Islet precursor cell (in vitro differentiated cells): ENCODE measurements at places on chromosomes 7 and 10.

GRCh38 chr7:29184599-29184998 lies 10.0 kb upstream of the CHN2 start:
- no peak for DNase-seq

DNA sequence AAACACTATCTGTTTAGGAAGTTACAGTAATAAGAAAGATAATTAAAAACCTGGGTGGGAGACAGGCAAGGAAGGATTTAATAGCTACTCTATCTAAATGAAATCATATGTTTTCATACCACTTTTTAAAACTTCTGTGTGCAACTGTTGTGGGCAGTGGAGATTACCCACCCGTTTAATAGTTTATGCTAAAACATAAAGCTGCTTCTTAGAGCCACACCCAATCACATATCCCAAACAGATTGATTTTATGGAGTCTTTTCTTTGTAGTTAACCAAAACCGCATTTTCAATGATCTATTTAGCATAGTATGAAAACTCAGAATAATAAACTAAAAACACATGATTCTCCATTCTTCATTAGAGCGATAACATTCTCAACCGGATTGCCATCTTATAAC lies 304.1 kb downstream of the AGMO start:
- no peak for DNase-seq

DNA sequence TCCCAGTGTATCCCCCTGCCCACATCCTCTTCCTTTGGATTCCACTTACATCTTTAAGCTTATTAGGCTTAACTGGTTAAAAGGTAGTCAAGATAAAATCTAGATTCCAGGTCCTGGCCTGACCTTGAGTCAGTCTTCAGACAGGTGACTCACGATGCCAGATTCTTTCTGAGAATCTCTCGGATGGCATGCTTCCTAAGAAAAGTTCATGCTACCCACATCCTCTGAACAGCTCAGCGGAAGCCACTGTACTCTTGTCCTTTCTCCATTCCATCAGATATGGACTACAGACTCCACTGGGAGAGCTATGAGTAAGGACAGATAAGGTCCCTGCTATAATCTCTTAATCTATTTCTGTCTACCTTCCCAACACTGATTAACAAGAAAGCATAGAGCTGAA lies 43.4 kb downstream of the DNMBP start:
- DNase-seq = peak; percentile 96

DNA sequence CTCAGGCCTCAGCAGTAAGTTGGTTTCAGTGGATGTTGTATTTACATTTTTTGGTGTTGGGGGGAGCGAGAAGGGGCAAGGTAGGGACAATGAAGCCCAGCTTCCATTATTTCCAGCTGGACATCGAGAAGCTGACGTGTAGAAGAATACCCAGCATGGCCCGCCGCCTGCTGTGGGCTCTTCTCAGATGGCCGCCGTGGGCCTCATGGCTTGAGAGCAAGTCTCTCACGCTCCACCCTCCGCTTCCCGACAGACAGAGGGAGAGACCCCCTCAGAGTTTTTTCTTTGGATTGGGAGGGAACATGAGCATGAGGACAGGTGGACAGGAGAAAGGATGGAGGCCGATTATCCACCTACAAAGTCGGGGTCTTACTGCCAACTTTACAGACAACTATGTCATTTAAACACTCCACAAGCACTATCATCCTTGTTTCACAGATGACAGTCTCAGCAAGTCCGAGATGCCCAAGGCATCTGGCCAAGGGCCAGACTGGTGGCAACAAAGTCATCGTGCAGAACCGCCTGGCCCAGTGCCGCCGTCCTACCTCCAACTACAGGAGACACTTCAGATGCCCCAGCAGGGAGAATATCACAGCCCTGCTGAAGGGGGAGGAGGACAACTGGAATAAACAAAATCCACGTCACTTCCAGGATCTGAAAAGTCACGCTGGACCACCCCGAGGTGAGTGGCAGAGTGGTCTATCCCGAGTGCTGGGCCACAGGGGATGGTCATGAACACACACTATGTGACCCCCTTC lies 195.9 kb downstream of the DIP2C start:
- DNase-seq = no peak

DNA sequence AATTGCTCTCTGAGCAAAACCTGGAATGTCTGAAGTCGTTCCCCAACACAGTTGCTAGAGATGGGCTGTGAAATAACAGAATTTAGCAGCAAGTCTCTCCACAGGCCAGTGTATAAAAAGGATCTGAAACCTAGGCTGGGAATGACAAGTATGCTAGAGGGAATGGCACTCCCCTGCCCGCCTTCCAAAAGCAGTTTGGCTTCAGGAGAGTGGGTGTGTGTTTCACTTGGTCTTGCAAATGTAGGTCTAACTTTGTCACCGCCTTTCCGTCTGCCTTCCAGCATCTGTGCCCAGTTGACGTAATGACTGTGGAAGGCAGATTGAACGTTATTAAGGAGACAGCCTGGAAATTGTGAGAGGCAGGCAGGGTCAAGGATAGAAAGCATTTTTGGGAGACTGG lies 18.0 kb upstream of the MTURN start:
- peak; percentile 57 for DNase-seq

GRCh38 chr7:3240826-3241430 lies 60.1 kb upstream of the SDK1 start:
- DNase-seq = no peak

- DNase-seq = no peak
Measured at GRCh38 chr10:103853428-103854264, 1.7 kb downstream of the SH3PXD2A start.

- DNase-seq = no peak
Measured at GRCh38 chr10:131748191-131748590, 152.6 kb upstream of the PPP2R2D start.

DNA sequence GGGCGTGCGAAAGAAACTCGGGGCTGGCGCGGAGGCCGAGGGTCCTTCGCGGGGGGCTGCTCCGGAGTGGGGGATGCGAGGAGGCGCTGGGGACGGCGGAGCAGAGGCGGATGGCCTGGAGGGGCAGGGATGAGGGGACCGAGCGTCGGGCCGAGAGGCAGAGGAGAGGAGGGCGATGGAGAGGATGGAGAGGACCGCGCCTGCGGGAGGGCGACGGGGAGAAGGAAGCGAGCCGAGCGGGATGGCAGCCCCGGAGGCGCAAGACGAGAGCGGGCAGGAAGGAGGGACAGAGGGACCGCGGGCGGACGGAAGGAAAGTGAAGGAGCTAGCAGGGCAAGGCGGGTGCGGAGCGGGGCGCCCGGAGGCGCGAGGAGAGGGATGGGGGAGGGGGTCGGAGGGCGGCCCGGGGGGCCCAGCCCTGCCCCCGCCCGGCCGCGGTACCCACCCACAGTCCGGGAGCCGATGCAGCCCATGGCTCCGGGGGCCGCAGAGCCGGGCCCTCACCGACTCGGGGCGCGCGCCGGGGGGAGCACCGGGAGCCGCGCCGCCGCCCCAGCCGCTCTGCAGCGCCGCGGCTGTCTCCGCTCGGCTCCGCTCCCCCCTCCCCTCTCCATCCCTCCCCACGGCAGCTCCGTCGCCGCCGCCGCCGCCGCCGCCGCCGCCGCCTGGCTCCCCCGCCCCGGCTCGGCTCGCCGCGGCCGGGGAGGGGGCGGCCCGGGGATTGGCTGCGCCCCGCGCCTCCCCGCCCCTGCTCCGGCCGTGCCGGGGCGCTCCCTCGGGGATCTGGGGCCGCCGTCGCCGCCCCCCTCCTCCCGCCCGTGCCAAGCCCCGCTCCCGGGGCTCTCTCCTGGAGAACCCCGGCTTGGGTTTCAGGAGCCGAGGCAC lies at the start of gene FAM131B:
Gene FAM131B, minus strand, starts transcription at position 583 of the 885 bp plus-strand sequence. Its CDS starts 110 bp downstream, at position 473.
- no peak for DNase-seq

DNA sequence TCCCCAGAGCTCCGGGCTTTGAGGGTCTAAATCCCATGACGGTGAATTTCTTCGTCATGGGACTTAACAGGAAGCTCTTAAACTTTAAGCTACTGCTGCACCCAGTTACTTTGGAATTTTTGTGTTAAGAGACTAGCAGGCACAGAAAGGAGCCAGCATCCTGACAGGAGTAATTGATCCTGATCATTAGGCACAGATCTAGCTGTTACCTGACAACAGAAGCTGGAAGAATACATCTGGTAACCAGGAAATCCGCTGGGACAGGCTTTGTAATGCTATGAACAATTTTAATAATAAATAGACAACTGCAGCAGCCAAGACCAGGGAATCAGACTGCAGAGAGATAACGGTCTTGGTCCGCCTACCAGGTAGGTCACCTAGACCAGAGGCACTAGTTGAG lies 210.9 kb downstream of the DGKI start:
- no peak for DNase-seq

- DNase-seq = peak; percentile 92
Measured at GRCh38 chr7:150876817-150877526, 24.7 kb downstream of the AOC1 start.

DNA sequence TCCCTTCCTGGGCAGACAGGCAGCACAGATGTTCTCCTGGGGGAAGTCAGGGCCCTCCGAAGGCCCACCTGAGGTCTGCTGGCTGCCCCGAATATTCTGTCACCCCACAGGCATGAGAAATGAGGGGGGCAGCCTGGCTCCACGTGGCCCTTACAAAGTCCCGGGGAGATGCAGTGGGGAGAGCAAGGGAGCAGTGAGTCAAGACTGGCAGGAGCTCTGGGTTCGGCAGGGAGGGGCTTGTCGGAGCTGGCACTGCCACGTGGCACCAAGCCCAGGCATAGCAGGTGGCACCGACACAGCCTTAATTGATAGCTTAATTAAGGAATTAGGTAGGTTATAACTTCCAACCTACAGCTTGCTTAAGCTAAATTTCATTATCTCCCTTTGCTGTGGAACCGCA lies 163.9 kb downstream of the USP6NL start:
- peak; percentile 24 for DNase-seq

DNA sequence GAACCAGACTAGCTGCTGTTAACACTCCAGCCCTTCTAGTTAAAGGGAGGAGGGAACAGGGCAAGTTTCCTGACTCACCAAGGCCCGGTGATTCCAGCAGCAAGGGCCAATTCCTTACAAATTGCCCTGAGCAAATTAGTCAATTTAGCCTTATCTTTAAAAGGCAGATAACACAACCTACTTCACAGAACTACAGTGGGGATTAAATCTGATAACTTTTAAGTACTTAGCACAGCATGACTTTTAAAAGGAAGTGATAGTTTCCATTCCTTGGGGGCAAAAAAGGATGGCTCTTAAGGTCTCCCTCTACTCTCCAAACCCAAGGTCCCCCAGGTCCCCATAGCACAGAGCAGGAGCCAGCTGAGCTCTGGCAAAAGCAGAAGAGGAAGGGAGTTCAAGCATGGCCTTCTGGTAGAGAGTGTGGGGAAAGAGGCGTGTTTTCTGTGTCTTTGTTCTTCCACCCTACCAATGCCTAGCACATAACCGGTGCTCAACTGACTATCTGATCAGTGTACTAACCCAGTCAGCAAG lies 4.0 kb downstream of the CDCA7L start:
- peak; percentile 89 for DNase-seq

- DNase-seq = no peak
Measured at GRCh38 chr10:71156436-71156835, 55.9 kb upstream of the UNC5B start.

- peak; percentile 31 for DNase-seq
Measured at GRCh38 chr10:43938810-43939209, 290.1 kb upstream of the ZNF32 start.

GRCh38 chr10:64113792-64114191 lies 592.6 kb downstream of the REEP3 start:
- DNase-seq = peak; percentile 81

DNA sequence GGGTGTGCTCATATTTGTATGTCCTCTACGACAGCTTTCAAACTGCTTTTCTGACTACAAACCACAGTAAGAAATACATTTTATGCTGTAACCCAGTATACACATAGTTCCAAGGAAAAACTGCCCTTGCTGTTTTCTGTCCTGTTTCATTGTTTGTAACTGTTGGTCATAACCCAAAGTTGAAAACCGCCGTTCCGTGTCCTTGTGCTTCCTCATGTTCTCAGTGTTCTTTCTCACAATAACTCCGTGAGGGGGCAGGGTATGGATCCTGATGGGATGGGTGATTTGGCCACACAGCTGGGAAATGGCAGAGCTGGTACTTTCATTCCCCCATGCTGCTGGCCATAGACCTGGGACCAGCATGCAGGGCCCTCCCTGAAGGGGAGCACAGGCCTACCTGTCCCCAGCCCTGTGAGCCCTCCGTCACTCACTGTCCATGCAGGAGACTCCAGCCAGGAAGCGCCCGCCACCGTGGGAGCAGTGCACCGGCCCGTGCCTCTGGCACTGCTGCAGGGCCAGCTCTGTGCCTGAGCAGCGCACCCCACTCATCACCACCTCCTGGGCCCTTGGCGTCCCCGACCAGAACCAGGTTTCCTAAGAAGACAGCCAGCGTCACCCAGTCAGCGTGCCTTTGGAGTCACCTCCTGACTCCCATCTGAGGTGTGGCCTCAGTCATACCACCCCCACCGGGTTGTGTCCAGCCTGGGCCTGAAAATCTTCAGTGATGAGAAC lies 12.7 kb downstream of the LOXL4 start:
- peak; percentile 52 for DNase-seq

GRCh38 chr7:153030976-153031375 lies 271.4 kb downstream of the ACTR3B start:
- DNase-seq = no peak

- DNase-seq = no peak
Measured at GRCh38 chr10:2619916-2620315, 447.4 kb upstream of the PFKP start.

GRCh38 chr10:4373612-4374011 lies 452.4 kb upstream of the AKR1E2 start:
- no peak for DNase-seq

GRCh38 chr10:11472158-11472753 lies 139.2 kb downstream of the USP6NL start:
- peak; percentile 88 for DNase-seq

GRCh38 chr10:21895932-21896331 lies 107.6 kb downstream of the DNAJC1 start:
- DNase-seq = no peak
